ENCODE measurements at places on chromosomes 7 and 10.

DNA sequence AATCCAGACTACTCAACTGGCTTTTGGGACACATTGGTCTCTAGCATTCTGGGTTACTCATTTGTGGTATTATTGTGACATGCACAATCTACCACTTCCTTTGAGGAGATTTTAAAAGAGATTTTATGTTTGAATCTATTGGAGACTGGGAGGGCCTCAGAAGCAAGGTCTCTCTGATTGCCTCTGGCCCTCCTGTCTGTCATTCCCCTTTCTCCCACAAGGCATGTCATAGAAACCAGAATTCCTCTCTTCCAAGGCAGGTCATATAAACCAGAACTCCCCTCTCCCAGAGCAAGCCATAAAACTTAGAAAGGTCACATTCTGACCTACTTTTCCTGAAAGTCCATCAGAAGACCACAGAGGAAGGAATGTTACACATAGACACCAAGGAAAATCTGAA lies 777.7 kb downstream of the PHTF2 start:
- DNase-seq: no peak

DNA sequence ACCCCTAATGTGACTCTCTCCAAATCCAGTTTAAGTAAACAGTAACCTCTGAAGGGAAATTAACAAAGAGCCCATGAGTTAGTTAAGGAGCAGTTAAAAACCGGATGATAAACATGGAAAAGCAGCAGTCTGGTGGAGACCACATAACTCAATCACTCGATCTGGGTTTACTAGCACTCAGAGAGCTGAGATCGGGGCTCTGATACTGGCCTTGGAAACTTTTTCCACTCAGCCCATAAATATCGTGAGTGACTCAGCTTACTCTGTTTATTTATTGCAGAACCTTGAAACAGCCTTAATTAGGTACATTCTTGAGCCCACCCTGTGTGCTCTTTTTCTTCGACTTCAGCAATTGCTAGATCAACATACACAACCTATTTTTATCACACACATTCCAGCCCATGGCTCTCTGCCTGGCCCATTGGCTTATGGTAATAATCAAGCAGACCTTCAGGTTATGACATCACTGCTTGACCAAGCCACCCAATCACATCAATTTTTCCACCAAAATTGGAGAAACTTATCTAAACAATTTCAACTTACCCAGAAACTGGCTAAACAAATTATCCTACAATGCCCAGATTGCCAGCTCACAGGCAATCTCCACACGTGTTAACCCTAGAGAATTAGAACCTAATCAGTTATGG lies 82.2 kb upstream of the GPR22 start:
- DNase-seq: no peak

DNA sequence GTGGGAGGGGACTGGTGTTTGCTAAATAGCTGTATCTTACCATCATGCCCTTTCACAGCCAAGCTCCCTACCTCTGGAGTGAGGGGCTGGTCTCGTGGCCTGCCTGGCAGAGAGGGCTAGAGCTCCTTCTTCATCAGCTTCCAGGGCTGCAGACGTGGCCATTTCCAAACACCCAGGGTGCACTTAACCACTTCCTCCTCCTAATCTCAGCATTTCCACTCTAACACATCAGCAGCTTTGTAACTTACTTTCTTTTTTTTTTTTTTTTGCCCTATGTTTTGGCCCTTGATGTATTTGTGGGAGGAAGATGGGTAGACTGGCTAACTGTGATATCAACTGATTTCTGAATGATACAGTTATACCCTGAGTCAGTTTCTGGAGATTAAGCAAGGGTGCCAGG lies 27.4 kb downstream of the LRRC4 start:
- no peak for DNase-seq

DNA sequence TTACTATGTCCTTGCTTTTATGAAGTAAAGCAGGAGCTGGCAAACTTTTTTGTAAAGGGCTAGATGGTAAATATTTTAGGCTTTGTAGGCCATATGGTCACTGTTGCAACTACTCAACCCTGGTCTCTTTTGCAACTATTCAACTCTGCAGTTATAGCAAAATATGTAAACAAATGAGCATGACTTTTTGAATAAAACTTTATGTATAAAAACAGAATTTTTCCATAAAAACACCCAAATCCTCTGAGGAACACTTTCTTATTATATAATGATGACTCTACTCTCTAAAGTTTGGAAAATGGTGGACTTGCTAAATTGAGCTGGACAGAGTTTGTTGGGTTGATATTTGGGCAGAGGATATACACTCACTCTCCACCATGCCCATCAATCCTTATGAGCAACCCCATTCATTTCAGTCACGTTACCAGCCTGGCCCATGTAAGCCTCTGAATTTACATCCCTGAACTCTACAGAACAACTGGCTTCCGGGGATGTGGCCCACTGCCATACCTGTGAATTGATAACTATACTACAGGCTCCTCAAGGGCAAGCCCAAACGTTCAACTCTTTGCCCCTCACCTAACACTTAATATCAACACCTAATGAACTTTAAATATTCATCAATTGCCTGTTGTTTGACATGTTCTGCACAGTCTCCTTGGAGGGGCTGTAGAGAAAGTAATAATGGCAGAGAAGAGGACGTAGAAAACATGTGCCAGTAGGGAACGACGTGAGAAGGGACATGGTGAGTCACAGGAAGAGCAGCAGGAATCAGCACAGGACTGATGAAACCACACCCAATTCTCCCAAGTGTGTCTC lies 37.6 kb downstream of the SGMS1 start:
- DNase-seq: no peak

DNA sequence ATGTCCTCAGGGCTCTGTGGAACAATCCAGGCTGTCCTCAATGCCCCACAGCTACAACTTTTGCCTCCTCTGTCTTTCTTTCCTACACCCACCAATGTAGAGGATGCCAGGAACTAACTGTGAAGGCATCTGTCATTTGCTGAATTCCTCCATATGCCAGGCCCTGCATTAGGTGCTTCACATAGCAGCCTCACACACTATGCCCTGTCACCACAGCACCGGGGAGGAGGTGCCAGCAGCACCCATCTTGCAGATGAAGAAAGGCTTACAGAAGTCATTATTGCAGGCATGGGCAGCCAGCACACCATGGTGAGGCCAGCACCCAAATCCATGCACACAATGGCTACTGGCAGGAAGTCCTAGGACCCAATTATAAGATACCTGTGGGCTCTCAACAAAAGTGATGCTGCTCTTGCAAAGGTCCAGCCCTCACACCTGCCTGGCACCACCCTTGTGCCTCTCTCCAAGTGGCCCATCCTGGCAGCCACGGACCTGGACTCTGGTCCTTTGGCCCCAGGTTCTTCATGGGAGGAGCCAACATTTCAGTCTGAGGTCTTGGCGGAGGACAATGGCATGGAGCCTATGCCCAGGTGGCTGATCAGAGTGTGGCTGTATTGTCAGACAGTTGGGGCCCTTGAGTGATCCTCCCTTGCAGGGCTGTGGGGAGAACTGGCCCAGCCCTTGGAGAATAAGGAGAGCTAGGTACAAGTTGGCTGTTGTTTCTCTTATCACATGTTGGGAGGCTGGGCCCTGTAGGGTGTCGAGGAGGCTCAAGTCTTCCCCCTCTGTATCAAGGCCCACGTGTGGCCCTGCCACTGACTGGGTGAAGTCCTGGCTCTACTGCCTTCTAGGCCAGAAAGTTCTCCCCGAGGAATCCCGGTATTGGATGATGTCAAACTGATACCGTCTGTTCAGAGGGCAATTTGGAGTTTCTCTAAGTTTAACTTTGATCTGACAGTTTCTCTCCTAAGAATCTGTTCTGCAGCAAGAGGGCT lies 14.4 kb upstream of the MYL7 start:
- no peak for DNase-seq

- no peak for DNase-seq
These were observed 16.9 kb downstream of the PCGF6 start for GRCh38 chr10:103333934-103334520.

DNA sequence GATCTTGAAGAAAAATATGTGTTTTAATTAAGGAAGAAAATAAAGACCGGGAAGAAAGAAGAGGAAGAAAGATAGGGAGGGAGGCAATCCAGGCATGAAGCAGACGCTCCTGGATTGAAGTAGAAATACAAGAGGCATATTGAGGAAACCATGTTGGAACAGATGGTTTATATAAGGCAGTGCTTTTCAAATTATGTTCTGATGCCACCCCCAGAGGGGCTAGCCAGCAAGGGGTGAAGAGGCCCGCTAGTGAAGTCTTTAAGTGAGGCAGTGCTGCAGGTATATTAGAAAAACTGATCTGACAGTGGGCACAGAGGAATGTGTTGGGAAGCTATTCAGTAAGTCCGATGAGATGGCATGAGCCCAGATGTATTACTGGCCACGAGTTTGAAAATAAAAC lies 40.1 kb downstream of the REEP3 start:
- no peak for DNase-seq

GRCh38 chr7:23164846-23165245 lies 17.0 kb upstream of the NUP42 start:
- DNase-seq: no peak

- no peak for DNase-seq
These were observed 277.4 kb upstream of the LYZL1 start for GRCh38 chr10:29011516-29011915.

GRCh38 chr7:101952355-101953247 lies 135.2 kb downstream of the CUX1 start:
- DNase-seq: no peak

GRCh38 chr10:60511477-60512229 lies 122.0 kb upstream of the ANK3 start:
- no peak for DNase-seq

DNA sequence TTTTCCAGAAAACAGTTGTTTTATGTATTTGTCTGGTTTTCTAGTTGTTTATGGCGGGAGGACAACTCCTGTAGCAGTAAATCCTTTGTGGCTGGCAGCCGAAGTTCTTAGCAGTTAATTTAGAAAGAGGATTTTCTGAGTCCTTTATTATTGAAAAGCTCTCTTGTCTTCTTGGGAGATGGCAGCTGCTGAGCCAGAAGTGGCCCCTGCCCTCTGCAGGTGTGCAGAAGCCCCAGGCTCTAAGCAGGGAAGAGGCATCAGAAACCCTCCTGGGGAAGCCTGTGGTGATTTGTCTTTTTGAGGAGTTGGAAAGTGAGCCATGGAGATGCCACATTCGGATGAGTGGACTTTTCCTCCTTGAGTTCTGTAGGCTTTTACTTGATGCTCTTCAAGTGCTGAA lies 106.3 kb downstream of the GLRX3 start:
- no peak for DNase-seq

DNA sequence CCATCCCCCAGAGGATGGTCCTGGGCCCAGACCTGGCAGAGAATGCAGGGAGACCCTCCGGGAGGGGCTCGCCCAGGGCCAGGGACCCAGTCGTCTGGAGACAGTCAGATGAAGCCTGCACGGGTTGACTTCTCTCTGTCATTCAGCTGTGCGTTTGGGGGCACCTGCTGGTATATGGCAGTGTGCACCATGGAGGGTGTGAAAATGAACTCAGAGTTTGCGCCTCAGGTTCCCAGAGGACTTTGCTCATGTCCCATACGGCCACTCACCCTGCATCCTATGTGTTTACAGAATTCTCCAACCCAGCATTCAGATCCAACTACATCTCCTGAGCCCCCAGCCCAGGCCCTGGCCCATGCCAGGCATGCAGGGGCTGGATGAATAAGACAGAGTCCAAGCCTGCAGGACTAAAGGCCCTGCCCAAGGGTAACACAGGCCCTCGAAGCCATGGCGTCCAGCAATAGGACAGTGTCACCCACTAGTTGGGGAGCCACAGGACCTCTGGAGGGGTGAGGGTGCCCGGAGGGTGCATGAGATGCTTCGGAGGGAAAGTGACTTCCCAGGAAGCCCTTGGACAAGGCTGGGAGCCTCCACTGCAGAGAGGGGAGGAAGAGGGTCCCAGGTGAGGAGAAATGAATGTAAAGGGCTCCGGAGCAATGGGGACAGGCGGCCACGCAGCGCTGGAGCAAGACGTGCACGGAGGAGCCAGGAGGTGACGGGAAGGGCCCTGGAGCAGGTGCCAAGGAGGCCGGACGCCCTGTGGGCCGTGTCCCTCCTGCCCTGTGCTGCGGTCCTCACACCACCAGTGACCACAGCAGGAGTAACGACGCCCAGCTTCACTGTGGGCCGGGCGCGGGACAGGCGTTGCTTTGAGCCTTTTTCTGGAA lies 36.3 kb downstream of the CALML3 start:
- no peak for DNase-seq

- DNase-seq: no peak
These were observed 215.5 kb downstream of the INHBA start for GRCh38 chr7:41487229-41487940.
